Endothelial cell of umbilical vein (primary cell): ENCODE measurements at places on chromosomes 6 and 20. TPM values are rescaled to one million over a fixed set of nuclear protein-coding genes. Genes with fewer than 3 reads are reported as not detected.
A peak's percentile ranks its signal among the peaks of the same experiment; 100 is the strongest.

- no peaks in the 10 kb centered on the region for H3K4me1 ChIP-seq
- H3K4me3 ChIP-seq, result no peak overlapping the region
- H3K36me3 ChIP-seq, result no peaks in the 10 kb centered on the region
- no peaks in the 10 kb centered on the region for H3K27me3 ChIP-seq
- no peak for DNase-seq
These were observed 226.6 kb upstream of the RIN2 start for GRCh38 chr20:19531446-19531845.

DNA sequence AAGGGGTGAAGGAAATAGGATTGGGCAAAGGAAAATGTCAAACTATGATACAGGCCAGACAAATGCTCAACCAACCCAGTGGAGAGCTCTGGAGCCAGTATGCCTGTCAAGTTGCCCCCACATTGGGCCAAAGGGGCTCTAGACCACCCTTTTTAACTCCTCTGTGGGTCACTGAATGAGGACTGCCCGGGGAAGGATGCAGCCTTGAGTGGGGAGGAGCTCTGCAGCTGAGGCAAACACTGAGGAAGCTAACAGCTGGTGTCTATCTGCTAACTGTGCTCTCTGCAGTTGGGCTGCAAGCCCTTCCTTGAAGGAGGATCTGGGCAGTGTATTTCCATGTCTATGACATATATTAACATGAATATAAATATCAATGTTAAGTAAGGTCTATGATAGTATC lies 98.4 kb upstream of the PRSS16 start:
- H3K36me3 ChIP-seq, result no peaks in the 10 kb centered on the region
- H3K27ac ChIP-seq, result no peak overlapping the region
- H3K4me3 ChIP-seq, result no peak overlapping the region
- peaks cover 5% of the 10 kb centered on the region for H3K4me1 ChIP-seq

- H3K27me3 ChIP-seq, result no peaks in the 10 kb centered on the region
- no peak for DNase-seq
- no peak overlapping the region for H3K27ac ChIP-seq
- H3K4me1 ChIP-seq, result no peaks in the 10 kb centered on the region
These were observed 37.9 kb downstream of the SIM1 start for GRCh38 chr6:100426744-100427338.

DNA sequence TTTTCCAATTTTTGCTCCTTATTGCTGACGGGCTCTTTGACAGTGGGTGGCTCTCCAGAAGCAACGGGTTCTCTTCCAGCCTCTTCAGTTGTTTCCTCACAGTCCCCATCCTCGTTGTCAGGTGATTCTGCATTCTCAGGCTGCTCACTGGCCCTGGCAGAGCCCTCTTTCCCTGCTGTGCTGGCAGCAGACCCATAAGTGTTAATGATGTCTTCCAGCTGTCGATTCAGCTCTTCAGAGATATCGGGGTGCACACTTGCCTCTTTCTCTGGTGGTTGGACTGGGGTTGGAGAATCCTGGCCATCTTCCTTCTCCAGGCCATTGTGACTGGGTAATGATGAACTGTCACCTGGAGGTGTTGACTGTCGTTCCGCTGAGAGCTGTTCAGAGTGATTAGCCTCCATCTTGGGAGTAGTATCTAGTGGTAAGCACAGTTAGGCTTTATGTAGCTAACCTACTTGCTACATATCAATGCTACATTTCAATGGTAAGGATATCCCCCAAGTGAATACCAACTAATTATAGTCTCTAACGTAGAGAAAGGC lies 3.2 kb downstream of the TXLNB start:
- peaks cover 9% of the 10 kb centered on the region for H3K4me1 ChIP-seq
- H3K4me3 ChIP-seq, result no peak overlapping the region
- no peaks in the 10 kb centered on the region for H3K36me3 ChIP-seq
- no peaks in the 10 kb centered on the region for H3K27me3 ChIP-seq

DNA sequence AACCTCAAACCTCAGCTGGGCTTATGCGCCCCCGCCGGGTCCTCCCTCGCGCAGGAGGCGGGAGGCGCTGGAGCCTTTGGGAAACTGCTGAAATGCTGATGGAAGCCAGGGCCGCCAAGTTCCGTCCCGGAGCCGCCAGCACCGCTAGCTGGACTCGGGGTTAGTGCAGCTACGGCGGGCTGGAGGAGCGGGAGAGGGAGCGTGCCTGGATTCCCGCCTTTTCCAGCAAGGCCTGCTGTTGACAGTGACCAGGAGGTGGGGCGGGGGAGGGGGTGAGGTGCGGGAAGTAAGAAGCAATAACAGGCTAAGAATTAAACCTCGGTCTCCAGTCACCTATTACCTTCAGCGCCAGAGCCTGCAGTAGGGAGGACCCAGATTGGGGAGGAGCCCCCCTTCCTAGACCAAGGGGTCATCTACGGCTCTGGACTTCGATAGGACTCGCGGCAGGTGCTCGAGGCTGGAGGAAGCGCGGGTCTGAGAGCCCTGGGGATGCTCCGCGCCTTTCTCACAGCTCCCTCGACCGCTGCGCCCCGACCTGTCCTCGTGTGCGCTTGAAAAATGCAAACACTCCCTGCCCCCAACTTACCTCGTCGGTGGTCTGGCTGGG lies 20.5 kb downstream of the COL9A1 start:
- H3K27ac ChIP-seq, result no peak overlapping the region
- no peaks in the 10 kb centered on the region for H3K4me1 ChIP-seq
- H3K36me3 ChIP-seq, result no peaks in the 10 kb centered on the region
- peaks cover 19% of the 10 kb centered on the region for H3K27me3 ChIP-seq
- DNase-seq, result no peak

GRCh38 chr6:45923831-45924391 lies 91.7 kb downstream of the CLIC5 start:
- no peak overlapping the region for H3K4me3 ChIP-seq
- H3K4me1 ChIP-seq, result no peaks in the 10 kb centered on the region
- no peaks in the 10 kb centered on the region for H3K27me3 ChIP-seq
- no peak for DNase-seq
- H3K36me3 ChIP-seq, result no peaks in the 10 kb centered on the region

DNA sequence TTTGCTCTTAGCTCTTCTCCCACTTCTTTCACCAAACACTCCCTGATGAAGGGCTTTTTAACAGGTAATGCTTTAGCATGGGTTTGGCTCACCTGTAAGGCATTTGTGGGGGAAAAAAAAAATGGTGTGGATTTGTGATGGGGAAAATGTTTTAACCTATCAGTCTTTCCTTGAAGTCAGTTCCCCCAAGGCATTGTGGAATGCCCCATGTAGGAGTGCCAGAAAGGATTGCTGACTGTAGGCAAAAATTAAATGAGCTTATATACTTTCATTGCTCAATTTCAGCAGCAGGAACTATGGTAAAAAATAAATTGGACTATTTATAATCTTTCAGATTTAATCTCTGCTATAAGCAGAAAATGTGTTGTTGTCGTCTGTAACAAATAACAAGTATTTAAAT lies 10.6 kb upstream of the SASH1 start:
- no peak overlapping the region for H3K4me3 ChIP-seq
- no peak for DNase-seq
- no peaks in the 10 kb centered on the region for H3K36me3 ChIP-seq
- H3K27me3 ChIP-seq, result no peaks in the 10 kb centered on the region

DNA sequence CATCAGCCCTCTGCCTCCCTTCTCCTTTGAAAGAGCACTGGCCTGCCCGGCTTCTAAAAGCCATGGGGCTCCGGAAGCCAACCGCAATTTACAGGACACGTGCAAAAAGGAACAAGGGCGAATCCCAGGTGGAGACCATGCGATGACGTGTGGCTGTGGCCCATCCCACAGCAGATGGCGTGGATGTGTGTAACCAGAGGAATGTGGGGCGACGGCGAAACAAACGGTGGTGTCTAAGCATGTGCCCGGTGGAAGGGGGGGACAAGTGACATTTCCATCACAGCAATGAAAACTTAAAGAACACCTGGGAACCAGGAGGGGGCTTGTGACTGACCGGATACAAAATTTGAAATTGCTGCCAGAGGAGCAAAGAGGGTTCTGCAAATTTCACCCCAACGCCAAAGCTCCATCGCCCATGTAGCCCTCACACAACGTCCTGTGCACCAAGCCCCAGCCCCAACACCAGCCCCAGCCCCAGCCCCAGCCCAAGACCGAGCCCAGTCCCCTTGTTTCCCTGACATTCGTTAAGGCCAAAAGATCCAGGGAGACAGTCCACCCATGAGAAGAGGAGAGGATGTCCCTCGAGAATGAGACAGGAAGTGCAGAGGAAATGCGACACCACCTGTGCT lies 159.7 kb upstream of the ZNF337 start:
- no peak for DNase-seq
- no peaks in the 10 kb centered on the region for H3K4me1 ChIP-seq
- no peaks in the 10 kb centered on the region for H3K36me3 ChIP-seq

DNA sequence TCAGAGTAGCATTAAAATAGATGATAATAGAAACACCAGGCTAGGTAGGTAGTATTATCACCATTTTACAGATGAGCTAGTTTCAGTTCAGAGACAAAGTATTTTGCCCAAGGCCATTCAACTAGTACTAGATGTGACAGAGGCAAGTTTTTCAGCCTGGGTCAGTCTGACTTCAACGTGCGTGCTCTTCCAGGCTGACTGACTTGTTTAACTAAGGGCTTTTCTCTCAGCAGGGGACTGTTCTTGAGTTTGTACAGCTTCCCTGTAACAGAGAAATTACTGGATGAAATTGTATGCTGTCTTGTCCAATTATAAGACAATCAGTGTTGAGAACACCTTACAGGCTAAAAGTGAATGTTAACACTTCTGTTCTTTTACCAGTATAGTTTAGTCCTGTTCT lies 333.5 kb upstream of the MAN1A1 start:
- no peak for DNase-seq
- no peaks in the 10 kb centered on the region for H3K27me3 ChIP-seq
- H3K36me3 ChIP-seq, result no peaks in the 10 kb centered on the region
- H3K4me3 ChIP-seq, result no peak overlapping the region

DNA sequence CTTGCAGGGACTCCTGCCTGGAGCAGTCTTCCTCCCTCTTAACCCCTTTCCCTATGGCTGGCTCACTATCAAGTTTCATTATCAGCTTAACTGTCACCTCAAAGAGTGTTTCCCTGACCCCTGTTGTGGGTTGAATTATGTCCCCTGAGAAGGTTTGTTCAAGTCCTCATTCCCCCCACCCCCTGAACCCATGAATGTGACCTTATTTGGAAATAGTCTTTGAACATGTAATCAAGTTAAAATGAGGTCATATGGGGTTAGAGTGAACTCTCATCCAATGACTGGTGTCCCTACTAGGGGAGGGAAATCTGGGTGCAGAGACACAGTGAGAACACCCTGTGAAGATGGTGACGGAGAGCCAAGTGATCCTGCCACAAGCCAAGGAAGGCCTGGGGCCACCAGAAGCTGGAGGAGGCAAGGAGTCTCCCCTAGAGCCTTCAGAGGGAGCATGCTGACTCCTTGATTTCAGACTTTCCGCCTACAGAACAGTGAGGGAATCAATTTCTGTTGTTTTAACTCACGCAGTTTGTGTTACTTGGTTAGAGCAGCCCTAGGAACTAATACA lies 165.2 kb upstream of the TOP1 start:
- no peaks in the 10 kb centered on the region for H3K4me1 ChIP-seq
- no peak overlapping the region for H3K4me3 ChIP-seq
- no peaks in the 10 kb centered on the region for H3K27me3 ChIP-seq
- no peak overlapping the region for H3K27ac ChIP-seq
- no peaks in the 10 kb centered on the region for H3K36me3 ChIP-seq

GRCh38 chr20:4369798-4370124 lies 351.9 kb upstream of the PRND start:
- peaks cover 4% of the 10 kb centered on the region for H3K27me3 ChIP-seq
- peaks cover 4% of the 10 kb centered on the region for H3K4me1 ChIP-seq
- H3K27ac ChIP-seq, result no peak overlapping the region
- H3K36me3 ChIP-seq, result no peaks in the 10 kb centered on the region

DNA sequence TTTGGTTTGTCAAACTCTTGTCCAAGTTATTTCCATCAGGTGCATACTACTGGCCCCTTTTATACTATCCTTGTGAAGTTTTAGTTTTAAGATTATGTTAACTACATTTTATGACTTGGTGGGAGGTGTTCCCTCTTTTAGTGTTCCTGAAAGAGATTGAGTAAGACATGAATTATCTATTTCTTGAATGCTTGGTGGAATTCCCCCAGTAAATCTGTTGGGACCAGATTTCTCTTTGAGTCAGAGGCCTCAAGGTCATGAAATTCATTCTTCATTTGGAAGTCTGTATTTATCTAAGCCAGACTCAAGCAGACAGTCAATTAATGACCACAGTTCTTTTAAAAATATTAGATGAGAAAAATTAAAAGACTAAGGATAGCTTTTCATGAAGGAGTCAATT lies 81.3 kb downstream of the MOXD1 start:
- no peak overlapping the region for H3K27ac ChIP-seq
- peak; percentile 7 for DNase-seq
- peaks cover 3% of the 10 kb centered on the region for H3K27me3 ChIP-seq
- no peaks in the 10 kb centered on the region for H3K4me1 ChIP-seq
- no peaks in the 10 kb centered on the region for H3K36me3 ChIP-seq

- DNase-seq, result no peak
- H3K4me1 ChIP-seq, result no peaks in the 10 kb centered on the region
- no peaks in the 10 kb centered on the region for H3K36me3 ChIP-seq
- H3K27me3 ChIP-seq, result no peaks in the 10 kb centered on the region
These were observed 10.9 kb downstream of the VAPB start for GRCh38 chr20:58399926-58400325.

GRCh38 chr6:74937936-74938335 lies 267.9 kb downstream of the COL12A1 start:
- no peaks in the 10 kb centered on the region for H3K36me3 ChIP-seq
- no peak overlapping the region for H3K27ac ChIP-seq
- no peak overlapping the region for H3K4me3 ChIP-seq
- H3K27me3 ChIP-seq, result no peaks in the 10 kb centered on the region

- no peaks in the 10 kb centered on the region for H3K36me3 ChIP-seq
- H3K27me3 ChIP-seq, result no peaks in the 10 kb centered on the region
- no peak overlapping the region for H3K27ac ChIP-seq
- peaks cover 29% of the 10 kb centered on the region for H3K4me1 ChIP-seq
- H3K4me3 ChIP-seq, result no peak overlapping the region
These were observed 9.6 kb upstream of the CPNE5 start for GRCh38 chr6:36848658-36849441.

DNA sequence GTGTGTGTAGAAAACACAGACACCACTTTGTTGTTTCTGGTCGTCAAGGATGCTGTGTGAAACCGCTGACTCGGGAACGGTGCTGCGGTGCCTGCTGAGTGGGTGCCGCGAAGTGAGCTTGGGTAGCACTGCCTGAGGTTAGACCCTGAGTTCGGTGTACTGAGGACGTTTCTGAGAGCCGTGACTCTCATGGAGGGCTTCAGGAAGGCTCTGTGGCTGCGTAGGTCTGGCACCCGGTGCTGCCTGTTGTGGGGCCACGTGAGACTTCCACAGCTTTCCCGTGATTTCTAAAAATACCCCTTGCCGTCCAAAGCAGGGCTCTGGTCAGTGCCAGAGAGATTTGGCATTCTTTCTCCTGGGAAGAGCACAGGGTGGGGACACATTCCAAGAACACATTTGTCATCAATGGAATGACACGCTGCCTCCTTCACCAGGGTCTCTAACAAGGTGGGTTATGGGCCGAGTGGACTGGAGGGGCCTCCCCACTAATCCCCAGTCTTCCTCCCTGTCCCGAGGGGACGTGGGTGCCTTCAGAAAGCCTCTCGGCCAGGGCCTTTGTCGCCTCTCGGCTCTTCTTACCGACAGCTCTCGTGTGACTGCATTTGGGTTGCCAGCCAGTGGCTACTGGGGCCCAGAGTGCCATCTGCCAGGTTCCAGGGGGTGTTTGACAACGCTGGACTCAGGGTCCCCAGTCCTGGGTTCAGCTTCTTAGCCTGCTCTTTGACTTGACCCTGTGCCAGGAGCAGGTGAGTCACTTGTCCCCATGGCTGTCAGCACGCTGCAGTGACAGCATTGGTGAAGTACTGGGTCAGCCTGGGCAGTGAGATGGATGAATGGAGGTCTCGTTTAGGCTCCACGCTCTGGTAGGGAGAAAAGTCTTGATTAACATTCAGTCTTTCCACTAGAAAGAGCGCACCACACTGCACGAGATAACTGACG lies 62.2 kb downstream of the SYNJ2 start:
- no peak overlapping the region for H3K27ac ChIP-seq
- DNase-seq, result no peak
- H3K36me3 ChIP-seq, result peaks cover 14% of the 10 kb centered on the region
- H3K4me3 ChIP-seq, result no peak overlapping the region
- no peaks in the 10 kb centered on the region for H3K27me3 ChIP-seq

GPR63 gene
- total RNA-seq, result 0.09 and 0.13 TPM in 2 replicates

ARMC12 gene
- 0.90 and 0.91 TPM in 2 replicates for total RNA-seq

BPIFB4 gene
- total RNA-seq, result not detected in 2 replicates
